ENCODE measurements at places on chromosomes 2 and 18.

DNA sequence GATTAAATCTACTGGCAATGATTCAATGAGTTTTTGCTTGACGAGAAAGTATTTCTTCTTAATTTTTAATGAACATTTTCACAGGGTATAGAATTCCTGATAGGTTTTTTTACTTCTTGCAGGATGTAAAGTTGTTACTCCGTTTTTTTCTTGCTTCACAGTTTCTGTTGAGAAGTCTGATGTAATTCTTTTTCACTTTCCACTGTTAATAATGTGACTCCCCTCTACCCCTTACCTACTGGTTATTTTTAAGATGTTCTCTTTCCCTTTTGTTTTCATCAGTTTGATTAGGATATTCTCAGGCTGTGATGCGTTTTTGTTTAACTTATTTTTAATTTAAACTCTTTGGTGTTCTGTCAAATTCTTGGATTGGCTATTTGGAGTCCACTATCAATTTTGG lies 933.9 kb upstream of the PIK3C3 start:
- no peak for DNase-seq

DNA sequence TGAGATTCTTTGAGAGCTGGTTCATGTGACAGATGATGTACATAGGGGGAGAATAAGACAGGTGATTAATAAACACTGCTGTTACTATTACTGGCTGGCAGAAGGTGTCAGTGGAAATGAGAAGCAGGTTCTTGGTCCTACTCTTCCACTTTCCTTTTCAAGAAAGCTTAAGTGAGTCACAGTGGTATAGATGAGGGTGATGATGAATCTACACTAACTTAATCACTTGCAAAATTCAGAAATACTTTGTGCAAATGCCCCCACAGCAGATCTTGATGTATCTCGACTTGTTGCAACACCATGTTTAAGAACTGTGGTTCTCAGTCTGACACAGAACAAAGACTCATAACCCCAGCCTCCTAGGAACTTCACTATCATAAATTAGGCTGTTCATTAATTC lies 35.9 kb upstream of the MGAT5 start:
- no peak for DNase-seq

GRCh38 chr2:45289997-45290709 lies 280.9 kb upstream of the SIX2 start:
- DNase-seq = no peak

DNA sequence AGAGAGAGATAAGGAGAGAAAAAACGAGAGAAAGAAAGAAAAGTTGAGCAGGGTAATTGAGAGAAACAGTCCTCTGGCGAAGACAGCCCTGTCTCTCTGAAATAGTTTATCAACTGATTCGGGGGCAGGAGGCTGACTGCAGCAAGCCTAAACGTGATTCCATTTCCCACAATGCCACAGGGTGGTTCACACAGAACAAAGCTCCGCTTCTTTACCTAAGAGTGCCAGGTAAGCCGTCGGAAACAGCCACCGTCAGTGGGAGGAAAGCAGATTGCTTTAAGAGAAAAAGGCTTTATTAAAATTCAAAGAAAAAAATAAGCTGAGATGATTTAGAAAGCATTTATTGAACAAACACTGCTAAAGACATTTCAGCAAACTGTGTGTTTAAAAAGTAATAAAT lies 271.4 kb upstream of the POU3F3 start:
- DNase-seq = no peak

- DNase-seq = no peak
Measured at GRCh38 chr2:136058262-136058661, 59.7 kb downstream of the CXCR4 start.

DNA sequence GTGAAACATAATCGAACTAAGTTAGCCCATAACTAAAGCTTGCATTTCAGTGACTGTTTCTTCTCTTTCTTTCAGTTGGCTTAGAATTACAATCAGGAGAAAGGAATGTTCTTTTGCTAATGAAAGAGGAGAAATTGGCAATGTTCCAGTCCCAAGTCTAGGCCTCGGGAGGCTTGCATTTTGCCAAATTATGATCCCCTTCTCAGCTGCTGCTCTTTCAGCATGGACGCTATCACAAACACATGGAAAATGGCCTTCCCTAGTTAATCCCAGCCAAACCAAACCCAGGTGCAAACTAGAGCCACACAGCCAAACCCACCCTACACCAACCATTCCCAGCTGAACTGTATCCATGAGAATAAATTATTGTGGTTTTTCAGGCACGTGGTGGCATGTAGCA lies 605.2 kb upstream of the LRRTM4 start:
- no peak for DNase-seq

- no peak for DNase-seq
Measured at GRCh38 chr2:20099780-20100179, 48.4 kb upstream of the LAPTM4A start.

DNA sequence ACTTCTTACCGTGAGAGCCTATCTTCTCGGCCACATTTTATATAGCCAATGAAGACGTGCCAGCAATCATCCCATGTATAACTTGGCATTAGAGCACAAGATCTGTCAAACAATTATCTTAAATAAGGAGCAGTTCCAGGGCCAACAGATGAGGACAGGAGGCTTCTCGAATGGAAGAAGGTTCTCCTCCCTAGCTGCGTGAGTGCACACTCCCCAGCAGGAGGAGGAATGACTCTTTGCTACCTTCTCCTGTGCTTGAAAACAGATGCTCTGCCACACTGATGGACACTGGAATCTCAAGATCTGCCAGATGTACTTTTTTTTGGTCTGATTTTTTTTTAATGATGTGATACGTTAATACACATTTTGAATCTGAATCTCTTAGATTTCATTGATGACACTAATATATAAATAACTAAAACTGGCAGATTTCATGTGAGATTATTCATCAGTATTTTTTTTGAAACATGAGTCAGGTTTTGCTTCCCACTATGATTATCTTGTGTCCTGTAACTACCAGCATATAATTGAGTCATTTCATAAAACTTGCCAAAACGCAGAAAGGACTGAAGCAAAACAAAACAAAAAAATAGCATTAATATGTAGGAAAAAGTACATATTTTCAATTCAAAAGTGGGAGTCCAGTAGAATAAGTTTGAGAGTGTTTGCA lies 626 bp upstream of the VIT start:
- DNase-seq = no peak

- no peak for DNase-seq
Measured at GRCh38 chr2:24456599-24457556, 34.2 kb upstream of the NCOA1 start.

GRCh38 chr2:59282374-59283057 lies 1041.4 kb upstream of the FANCL start:
- no peak for DNase-seq

DNA sequence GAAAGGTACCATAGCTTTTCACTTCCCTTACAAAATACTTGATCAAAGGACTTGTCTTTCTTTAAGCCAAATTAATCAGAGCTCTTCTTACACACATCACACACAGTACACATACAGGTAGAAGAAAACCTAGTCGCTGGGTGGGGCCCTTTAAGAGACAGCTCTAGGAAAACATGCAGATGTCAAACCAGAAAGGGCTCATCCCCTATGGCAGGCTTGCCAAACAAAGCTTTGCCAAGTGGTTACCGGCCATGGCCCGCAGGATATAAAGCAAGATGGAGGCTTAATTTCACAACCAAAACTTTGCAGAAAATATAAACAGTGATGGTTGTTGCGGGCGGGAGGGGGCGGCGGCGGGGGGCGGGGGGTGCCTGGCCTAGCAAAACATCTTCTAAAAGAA lies 2156.0 kb upstream of the PIK3C3 start:
- DNase-seq = no peak

DNA sequence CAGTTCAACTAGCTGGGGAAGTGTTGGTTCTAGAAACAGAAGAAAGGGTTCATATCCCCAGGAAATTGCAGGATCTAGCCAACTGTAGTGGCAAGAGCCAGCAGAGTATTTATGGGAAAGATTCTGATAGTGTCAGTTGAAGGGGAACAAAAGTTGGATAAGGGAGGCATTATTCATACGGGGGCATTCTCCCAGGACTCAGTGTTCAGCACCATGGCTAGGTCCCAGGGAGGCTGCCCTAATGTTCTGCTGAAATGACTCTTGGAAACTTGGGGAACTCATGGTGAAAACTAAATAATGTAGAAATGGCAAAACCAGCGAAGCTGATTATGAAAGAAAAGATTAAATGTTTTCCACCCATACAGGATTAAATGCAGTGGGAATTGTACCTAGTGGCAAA lies 543.7 kb downstream of the TRIB2 start:
- DNase-seq = no peak

- no peak for DNase-seq
Measured at GRCh38 chr2:64913357-64913869, 75.8 kb upstream of the SLC1A4 start.

GRCh38 chr2:232235716-232236115 lies 142.8 kb upstream of the ALPP start:
- no peak for DNase-seq

Measured in activated CD4-positive, alpha-beta T cell treated with anti-CD3 and anti-CD28 coated beads for 1 hour (primary cell).